ENCODE measurements at places on chromosomes 7 and 10. TPM values are rescaled to one million over a fixed set of nuclear protein-coding genes. Genes with fewer than 3 reads are reported as not detected.

GRCh38 chr7:80287400-80288174, 153.0 kb downstream of the GNAI1 start:
- DNase-seq: no peak

DNA sequence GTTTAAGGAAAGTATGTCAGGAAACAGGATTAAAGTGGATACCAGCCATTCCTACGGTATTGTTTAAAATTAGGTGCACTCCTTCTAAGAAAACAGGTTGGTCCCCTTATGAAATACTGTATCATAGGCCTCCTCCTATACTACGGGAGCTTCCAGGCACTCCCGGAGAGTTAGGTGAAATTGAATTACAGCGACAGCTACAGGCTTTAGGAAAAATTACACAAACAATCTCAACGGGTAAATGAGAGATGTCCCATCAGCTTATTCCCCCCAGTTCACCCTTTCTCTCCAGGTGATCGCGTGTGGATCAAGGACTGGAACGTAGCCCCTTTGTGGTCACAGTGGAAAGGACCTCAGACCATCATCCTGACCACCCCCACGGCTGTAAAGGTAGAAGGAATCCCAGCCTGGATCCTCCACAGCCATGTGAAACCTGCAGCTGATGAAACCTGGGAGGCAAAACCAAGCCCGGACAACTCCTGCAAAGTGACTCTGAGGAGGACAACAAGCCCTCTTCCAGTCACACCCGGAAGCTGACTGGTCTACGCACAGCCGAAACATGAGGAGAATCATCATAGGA, 25.1 kb upstream of the GHITM start:
- no peak for DNase-seq

DNA sequence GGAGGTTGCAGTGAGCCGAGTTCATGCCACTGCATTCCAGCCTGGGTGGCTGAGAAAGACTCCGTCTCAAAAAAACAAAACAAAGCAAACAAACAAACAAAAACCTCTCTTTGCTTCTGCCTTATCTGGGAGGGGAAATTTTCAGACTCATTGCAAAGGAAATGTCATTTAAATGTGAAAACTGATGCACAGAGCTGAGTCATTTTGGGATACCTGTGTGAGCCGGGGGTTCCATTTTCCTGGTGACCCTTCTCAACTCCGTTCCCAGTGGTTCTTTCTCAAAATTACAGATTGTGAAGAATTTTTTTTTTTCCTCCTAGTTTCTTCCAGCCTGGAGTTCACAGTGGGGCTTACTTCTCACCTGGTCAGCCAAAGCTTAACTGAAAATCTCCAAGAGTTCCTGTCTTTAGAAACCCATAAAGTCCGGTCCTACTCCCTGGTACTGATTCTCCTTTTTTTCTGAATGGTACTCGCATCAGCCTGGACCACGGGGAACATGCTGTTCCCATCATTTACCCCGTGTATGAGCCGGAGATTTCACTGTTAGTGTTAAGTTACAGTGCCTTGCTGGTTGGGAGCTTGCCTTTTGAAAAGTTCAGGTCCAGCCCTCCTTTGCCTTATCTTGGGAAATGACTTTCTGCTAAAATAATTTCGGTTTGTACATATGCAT, 56.9 kb downstream of the RBM20 start:
- no peak for DNase-seq

- no peak for DNase-seq
Measured at GRCh38 chr7:36245684-36246299, 92.7 kb downstream of the EEPD1 start.

GRCh38 chr10:98910048-98910447, 325.6 kb downstream of the HPSE2 start:
- no peak for DNase-seq

DNA sequence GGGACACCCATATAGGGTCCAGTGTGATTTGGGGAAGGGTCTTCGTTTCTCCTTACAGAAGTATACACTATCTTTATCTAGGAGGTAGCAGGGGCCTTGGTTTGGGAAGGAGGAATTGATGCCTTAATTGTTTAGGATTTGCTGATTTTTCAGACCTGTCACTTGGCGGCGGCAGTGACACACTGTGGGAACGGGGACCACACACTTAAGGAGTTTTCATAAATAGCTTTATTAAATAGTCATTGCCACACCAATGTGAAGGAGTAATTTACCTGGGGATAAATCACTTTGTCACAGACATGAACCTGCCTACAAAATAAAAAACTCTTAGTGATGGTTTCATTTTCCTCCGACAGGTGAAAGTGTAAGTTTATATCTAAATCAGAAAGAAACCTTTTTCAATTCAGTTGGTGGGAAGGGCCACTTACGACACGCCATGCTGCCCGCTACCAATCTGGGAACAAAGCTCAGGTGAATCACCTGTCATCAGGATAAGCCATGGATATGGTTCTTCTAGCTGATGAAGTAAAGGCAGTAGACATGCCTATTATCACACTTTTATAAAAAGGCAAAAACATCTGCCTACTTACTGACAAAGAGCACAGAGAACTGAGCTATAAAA, 12.3 kb upstream of the ENO4 start:
- no peak for DNase-seq

DNA sequence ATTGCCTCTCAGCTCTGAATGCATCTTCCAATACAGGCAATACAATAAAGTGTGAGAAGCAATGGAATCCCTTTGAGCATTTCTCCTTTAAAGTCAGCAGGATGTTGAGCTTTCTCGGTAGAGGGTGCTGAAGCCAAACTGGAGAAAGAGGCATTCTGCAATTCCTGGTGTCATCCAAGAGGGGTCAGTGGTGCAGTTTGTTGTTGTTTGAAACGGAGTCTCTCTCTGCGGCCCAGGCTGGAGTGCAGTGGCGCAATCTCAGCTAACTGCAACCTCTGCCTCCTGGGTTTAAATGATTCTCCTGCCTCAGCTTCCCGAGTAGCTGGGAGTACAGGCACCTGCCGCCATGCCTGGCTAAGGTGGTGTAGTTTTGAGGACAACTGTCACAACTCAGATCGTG, 486.5 kb downstream of the CALN1 start:
- DNase-seq: no peak

- no peak for DNase-seq
Measured at GRCh38 chr7:151053096-151053495, 4.6 kb downstream of the CDK5 start.

DNA sequence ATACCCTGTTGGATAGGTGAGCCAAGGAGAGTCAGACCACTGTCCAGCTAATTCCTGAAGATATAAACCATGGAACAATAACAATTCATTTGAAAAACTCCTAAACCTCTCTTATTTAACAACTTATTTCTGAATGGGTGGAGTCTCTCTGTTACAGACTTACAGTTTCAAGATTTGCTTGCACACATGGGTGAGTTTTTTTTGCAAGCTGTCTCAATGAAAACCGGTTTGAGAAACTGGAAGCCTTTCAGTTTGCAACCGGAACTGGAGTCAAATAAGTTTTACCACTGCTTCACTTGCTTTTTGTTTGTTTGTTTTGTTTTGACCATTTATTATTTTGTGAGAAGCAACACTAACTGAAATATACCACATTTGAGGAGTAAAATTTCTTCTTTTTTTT, 243.8 kb downstream of the MTERF1 start:
- DNase-seq: no peak

DNA sequence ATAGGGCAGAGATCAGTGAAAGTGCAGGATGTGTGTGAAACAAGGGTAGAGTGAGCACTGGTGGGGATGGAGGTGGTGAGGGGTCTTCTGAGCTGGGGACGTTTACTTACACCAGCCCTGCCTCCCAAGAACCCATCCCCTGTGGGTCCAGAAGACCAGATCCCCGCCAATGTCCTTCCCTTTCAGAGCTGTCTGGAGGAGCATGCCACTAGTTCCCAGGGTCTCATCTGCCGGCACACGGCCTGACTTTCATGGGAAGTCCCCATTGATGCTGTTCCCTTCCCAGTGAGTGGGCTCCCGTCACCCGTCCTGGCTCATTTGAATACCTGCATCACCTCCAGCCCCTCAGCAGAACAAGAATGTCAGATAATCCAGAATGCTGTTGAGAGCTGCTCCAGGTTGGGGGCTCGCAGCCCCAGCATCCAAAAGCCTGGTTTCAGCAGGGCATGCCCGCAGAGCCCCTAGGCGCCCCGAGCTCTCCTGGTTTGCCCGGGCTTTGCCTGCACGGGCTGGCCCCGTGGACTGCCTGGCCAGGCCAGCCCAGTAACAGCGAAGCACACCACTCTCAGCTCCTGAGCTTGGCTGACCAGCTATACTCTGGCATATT, 246.7 kb downstream of the MGMT start:
- DNase-seq: no peak

DNA sequence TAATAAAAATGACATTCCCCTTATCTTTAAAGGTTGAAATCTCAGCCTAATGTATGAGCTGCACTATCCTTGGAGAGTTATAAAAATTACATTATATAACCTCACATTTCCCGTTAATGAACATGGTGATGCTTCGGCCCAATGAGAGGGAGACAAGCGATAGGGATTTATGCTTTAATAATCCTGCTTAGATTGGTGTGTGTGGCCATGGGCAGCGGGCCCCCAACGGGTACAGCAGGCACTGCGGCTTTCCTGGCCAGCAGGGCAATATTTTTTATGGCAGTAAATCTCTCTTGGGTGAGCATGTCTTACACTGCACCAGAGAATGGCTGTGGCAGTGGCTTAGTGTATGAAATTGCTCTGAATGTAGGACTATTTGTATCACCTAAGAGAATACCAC, 246.3 kb downstream of the GFRA1 start:
- no peak for DNase-seq

- DNase-seq: no peak
Measured at GRCh38 chr7:81433206-81433605, 336.6 kb downstream of the HGF start.

- peak; percentile 56 for DNase-seq
Measured at GRCh38 chr7:24980534-24981170, 674 bp upstream of the OSBPL3 start.

The UCN3 gene
- total RNA-seq: not detected

The HOXA3 gene
- total RNA-seq: not detected

The LAMB4 gene
- not detected for total RNA-seq

The CHAT gene
- total RNA-seq: not detected
